ENCODE measurements at places on chromosomes 16 and 17.

GRCh38 chr17:6297119-6297518 lies 137.8 kb downstream of the AIPL1 start:
- no peak for DNase-seq

DNA sequence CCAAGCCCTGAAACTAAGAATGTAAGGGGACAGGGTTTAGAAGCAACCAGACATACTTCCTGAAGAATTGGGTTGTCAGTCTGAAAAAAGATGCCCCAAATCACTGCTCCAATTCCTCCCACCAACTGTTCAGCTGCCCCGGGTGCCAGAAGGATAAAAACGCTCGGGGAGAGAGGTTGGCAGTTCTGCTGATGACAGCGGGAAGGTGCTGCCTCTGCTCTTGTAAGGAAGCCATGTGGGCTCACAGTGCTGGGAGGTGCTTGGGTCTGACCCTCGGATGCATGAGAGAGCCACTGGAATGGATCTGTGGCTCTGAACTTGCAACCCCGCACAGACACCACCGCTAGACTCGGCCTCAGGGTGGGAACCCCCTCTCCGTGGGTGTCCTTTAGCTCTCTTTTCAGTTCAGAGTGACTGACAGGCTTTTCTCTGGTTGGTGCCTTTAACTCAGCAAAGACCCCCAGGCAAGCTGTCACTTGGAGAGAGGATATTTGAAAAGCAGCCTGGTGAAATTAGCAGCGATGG lies 364.8 kb upstream of the RBFOX1 start:
- no peak for DNase-seq

- DNase-seq: no peak
Observed at GRCh38 chr17:16269658-16270057, 52.6 kb downstream of the PIGL start.

DNA sequence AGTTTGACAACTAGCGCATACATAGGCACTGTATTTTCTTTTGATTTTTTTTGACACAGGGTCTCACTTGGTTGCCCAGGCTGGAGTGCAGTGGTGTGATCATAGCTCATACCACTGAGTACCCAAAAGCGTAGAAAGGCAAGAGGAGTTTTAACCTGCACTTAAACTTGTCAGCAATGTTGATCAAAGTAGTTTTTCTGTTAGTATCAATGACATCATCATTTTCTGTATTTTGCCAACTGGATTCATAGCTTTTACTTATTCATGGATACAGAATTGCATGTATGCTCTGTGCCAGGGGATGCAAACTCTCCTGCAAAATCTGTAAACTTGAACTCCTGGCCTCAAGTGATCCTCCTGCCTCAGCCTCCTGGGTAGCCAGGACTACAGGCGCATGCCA lies 55.9 kb upstream of the ATP2A3 start:
- DNase-seq: no peak

- DNase-seq: no peak
Observed at GRCh38 chr17:59652119-59652518, 32.4 kb downstream of the CLTC start.

DNA sequence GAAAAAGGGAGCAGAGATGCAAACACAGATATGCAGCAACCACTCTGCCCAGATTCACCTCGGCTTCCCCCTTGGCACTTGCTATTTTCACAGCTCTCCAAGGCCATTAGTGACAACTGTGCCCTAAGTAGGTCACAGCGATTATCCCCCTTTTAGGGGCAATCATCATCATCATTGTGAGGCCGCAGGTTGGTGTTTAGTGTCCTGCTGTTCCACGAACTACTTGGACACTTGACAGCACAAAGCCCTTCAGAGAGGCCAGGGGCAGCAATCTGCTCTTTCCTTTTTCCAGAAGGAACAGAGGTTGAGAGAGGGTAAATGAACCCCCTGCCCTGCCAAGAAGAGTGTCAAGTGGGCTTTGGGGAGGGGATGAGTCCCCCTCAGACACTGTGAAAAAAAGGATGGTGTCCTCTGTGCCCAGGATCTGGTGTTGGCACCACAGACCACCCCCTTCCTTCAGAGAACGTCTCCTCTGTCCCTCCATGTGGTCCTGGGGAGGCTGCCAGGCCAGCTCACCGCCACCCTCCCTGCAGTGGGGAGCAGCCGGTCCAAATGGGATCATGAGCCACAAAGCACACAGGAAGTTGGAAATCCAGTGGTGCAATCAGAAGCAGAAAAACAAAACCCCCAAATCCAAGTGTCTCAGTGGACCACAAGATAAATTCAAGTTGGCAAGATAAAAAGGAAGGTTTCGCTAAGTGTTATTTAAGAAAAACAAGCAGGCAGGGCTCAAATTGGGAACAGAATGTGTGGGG lies 78.4 kb upstream of the MED9 start:
- no peak for DNase-seq

- no peak for DNase-seq
Observed at GRCh38 chr17:47660064-47660492, 10.4 kb downstream of the KPNB1 start.

DNA sequence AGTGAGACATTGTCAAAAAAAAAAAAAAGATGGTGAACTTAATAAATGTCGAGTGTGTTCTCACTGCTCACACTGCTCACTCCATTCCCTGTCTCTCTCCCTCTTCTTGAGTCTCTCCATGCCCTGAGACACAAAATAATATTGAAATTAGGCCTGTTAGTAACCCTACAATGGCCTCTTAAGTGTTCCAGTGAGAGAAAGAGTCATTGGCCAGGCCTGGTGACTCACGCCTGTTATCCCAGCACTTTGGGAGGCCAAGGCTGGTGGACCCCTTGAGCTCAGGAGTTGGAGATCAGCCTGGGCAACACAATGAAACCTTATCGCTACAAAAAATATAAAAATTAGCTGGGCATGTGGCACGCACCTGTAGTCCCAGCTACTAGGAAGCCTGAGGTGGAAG lies 16.2 kb upstream of the CSF3 start:
- DNase-seq: no peak

DNA sequence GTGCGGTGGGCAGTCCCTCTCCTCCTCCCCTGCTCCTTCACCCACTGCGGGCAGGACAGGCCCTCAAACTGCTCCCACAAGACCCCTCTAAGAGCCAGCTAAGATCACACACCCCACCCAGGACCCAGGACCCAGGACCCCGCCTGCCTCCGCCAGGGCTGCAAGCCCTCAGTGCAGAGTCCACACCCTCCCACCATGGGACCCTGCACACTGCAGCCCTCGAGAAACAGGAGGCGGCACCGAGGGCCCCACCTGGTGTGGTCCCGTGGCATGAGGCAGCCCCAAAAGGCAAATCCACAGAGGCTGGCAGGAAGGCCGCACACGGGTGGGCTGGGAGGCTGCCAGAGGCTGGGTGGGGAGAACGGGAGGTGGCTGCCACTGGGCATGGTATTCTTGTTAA lies 94.7 kb downstream of the ENGASE start:
- no peak for DNase-seq

DNA sequence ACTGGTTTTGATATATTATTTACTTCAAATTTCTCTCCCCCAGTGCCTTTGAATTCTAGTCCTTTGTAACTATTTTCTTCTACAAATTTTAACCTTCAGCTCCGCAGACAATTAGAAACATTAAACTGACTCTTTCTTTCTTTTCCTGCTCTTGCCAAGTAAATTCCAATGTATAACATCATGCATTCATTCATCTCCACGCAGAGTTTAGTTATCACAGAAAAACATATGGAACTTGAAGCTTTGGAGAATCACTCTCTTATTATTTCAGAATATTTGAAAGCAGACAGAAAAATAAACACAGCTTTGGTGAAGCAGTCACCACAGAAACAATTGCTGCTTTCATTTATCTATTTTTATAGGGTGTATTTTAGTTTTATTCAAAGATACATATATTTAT lies 778.7 kb upstream of the CDH8 start:
- no peak for DNase-seq

DNA sequence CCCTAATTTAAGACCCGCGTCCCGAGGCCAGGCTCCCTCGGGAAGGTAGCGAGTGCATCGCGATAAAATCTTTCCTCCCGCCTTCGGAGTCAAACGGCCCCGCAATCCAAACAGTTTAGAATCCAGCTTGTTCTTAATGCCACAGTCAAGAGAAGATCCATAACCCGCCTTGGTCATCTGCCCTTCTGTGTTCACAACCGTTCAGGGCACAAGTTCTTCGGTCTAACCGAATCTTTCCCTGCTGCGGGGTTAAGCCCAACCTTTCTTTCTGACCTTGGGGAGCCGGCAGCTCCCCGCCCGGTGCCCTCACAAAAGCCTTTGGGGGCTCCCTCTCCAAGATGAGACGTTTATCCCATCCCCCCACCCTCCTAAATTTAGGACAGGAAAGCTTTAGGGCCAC lies 30.3 kb downstream of the CPSF4L start:
- DNase-seq: no peak

GRCh38 chr17:78905541-78905940 lies 2.5 kb upstream of the CEP295NL start:
- DNase-seq: no peak

DNA sequence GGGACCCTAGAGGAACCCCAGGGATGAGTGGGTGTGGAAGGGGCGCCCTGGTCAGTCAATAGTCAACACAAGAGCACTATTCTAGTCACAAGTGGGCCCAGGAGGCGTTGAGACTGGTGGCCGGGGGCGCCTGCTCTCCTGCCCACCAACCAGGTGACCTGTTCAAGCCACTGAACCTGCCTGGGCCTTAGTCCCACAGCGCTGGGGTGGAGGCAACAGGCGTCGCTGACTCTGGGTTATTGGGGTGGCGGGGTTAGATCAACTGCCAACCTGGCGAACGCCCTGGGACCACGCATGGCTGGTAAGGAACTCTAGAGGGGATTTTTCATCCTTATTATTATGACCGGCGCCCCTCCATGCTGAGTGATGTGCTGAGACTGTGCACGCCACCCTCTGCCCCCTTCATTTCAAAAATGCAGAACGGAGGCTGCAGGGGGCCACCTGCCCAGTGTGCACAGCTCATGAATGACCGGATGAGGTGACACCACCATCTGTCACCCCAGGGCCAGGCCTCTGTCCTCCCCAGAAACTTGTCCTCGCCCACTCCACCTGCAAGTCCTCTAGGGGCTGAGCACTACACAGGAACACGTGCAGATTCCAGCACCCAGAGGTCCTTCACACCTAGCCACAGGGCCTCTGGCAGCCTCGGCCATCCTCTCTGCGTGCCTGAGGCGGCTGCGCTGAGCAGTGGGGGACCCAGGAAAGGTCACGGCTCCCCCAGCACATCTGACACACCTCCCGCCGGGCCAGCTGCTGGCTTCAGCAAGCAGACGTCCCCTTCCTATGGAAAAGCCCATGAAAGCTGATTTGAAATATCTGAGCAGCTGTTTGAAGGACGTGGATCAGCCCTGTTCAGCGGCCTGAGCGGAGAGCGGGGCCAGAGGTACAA lies 51.6 kb upstream of the DNAH17 start:
- no peak for DNase-seq

GRCh38 chr17:58308173-58308984 lies 20.2 kb downstream of the TSPOAP1 start:
- no peak for DNase-seq

DNA sequence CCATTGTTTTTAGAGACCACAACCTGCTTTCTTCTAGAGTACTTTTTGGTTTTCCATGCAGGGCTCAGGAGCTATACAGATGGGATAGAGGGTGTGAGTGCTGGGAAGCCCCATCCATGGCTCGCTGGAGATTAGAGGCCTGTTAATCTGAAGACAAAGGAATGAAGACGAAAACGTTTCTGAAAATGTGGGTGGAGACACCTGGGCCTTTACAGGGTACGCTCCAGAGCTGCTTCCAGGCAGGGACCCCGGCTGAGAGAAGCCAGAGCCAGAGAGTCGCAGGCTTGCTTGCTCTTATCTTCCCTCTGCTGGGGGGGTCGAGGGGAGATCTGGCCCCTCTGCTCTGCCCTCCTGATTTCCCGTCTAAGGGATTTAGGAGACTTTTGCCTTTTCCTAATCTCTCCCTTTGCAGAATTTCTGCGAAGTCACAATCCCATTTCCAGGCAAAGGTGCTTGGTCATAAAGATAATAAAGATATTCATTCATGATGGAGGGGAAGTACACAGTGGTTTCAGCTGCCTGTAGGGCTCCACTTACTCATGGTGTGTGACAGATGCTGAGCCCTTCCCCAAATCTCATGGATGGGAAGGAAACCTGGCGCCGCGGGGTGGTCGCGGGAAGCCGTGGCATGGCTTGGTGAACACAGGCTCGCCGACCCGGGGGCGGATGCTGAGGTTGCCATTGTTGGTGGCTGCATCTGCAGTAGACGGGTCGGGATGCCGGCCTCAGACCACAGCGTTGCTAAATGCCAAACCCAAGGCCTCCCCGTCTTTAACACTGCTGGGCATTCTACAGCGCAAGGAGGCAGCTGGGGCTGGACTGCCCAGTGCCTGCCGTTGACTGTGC lies 4.8 kb upstream of the SOCS3 start:
- DNase-seq: no peak

DNA sequence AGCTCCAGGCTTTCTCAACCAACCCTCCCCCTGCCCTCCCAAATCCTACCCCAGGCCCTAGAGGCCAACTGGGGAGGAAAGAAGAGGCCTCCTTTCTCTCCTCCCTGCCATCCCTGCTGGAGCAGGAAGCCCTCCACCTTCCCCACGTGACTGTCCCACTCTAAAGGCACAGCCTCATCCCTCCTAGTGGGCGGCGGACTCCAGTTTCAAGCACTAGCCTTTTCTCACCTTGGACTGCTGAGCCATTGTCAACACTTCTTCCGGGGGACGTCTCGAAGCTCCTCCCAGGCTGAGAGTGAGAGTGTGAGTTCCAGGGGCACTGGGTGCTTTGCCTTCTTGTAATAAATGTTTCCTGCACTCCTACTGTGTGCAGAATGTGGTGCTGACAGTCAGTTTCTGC lies 21.4 kb upstream of the IRX6 start:
- DNase-seq: no peak

DNA sequence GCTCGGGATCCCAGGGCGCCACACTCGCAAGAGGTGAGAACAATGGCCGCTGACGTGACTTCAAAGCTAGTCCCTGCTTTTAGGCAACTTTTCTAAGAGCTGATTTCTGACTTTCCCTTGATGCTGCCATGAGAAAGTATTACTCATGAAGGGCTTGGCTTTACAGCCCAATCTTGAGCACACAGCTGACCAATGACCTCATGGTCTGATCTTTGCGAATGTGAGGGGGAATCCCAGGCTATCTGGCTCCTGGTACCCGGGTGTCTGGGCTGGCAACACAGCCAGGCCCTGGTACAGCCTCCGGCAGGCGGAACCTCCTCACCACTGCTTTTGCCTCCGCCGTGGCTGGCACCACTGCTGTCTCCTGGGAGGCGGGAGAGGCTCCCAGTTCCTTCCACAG lies 17.5 kb downstream of the NDUFAF8 start:
- DNase-seq: no peak
